Type B pancreatic cell (in vitro differentiated cells): ENCODE measurements at places on chromosomes 7 and 10. TPM values are rescaled to one million over a fixed set of nuclear protein-coding genes. Genes with fewer than 3 reads are reported as not detected.

GRCh38 chr7:129271500-129272355 lies 46.9 kb downstream of the AHCYL2 start:
- H3K4me3 ChIP-seq = no peak overlapping the region
- H3K27ac ChIP-seq = no peak overlapping the region
- H3K4me1 ChIP-seq = no peaks in the 10 kb centered on the region
- peaks cover 19% of the 10 kb centered on the region for H3K36me3 ChIP-seq
- H3K27me3 ChIP-seq = no peaks in the 10 kb centered on the region
- no peak for DNase-seq

CCDC186 gene
- 21.0 and 36.0 TPM in 2 replicates for total RNA-seq

DNA sequence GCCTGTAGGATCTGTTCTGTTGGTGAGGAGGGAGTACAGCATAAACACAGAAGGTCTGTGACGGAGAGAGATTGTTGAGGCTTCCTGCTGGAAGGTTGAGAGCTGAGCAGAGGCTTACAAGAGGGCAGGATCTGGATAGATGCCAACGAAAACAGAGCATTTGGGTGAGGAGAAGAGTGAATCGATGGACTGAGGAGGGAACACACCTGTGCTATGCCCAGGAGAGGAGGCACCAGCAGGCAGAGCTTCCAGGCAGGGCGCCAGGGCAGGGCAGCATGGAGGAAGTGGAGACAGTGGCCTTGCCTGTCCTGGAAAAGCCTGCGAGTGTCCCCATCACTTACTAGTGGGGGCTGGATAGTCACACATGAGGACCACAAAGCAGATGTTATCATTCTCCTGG lies 282.9 kb downstream of the PAXIP1 start:
- H3K4me3 ChIP-seq = no peak overlapping the region
- H3K4me1 ChIP-seq = no peaks in the 10 kb centered on the region
- DNase-seq = no peak
- no peaks in the 10 kb centered on the region for H3K36me3 ChIP-seq

- no peak overlapping the region for H3K27ac ChIP-seq
- H3K27me3 ChIP-seq = no peaks in the 10 kb centered on the region
- no peaks in the 10 kb centered on the region for H3K36me3 ChIP-seq
- H3K4me1 ChIP-seq = peaks cover 4% of the 10 kb centered on the region
- no peak overlapping the region for H3K4me3 ChIP-seq
Measured at GRCh38 chr10:74882831-74883230, 56.4 kb downstream of the KAT6B start.

- H3K27ac ChIP-seq = no peak overlapping the region
- H3K4me3 ChIP-seq = no peak overlapping the region
- H3K27me3 ChIP-seq = no peaks in the 10 kb centered on the region
- no peak for DNase-seq
- no peaks in the 10 kb centered on the region for H3K4me1 ChIP-seq
- peaks cover 63% of the 10 kb centered on the region for H3K36me3 ChIP-seq
Measured at GRCh38 chr7:133339772-133340171, 86.9 kb downstream of the EXOC4 start.

DNA sequence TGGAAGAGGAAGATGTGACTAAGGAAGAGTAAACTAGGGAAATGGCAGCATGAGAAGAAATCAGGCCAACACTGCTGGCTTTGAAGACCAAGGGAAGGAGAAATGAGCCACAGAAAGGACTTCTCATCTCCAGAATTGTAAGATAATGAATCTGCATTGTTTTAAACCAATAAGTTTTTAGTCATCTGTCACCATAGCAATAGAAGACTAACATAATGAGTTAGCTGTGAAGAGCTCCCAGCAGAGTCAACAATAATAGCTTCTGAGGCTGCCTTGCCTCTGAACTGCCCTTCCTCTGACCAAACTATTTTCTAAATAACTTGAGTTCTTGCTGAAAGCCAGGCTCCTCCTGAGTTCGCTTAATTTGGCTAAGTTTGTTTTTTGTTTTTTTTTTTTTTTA lies 103.6 kb downstream of the CACNA2D1 start:
- no peaks in the 10 kb centered on the region for H3K36me3 ChIP-seq
- no peak overlapping the region for H3K4me3 ChIP-seq
- H3K27me3 ChIP-seq = no peaks in the 10 kb centered on the region
- peaks cover 4% of the 10 kb centered on the region for H3K4me1 ChIP-seq
- no peak overlapping the region for H3K27ac ChIP-seq

DNA sequence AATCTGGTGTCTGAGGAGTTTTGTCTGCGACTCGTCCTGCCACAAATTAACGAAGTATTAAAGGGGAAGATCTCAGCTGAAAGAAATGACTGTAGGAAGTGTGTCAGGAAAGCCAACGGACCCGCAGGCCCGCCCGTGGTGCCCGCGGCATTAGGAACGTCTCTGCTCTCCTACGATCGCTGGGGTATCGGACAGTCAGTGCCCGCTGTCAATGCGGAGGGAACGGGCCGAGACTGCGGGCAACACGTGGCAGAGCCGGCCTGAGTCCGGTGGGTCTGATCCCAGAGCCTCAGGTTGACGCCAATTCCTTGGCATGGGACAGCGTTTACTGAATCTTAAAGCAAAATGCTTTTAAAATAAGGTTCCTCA lies 128.7 kb downstream of the KBTBD2 start:
- DNase-seq = no peak
- H3K4me1 ChIP-seq = peaks cover 5% of the 10 kb centered on the region
- peaks cover 46% of the 10 kb centered on the region for H3K27me3 ChIP-seq
